SJCRH30 (cell line): ENCODE measurements at places on chromosomes 2 and 18. TPM values are rescaled to one million over a fixed set of nuclear protein-coding genes. Genes with fewer than 3 reads are reported as not detected.

RBMS1 gene
- total RNA-seq = 79.2 and 86.6 TPM in 2 replicates

- no peak for DNase-seq
These were observed 27.0 kb downstream of the FOSL2 start for GRCh38 chr2:28419443-28420270.

RGPD3 gene
- not detected in 2 replicates for total RNA-seq

GRCh38 chr2:26590980-26591618 is 50.1 kb downstream of the CIB4 start:
- DNase-seq = no peak

DNA sequence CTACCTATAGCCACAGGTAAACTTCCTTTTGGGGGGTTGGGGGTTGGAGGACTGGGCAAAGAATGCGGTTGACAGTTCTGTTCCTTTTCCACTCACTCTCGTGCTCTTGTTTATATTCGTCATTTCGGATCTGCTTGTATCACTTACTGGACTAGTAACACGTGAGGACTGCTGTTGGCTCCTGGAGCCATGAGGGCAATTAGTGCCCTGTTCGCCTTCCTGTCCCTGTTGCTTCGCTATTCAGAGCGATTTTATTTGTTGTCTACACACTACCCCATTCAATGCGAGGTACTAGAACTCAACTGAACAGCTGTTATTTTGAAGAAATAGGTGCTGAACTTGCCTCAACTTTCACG is 1.1 kb downstream of the KCNJ3 start:
- no peak for DNase-seq

- no peak for DNase-seq
These were observed 634.6 kb downstream of the ADCYAP1 start for GRCh38 chr18:1539276-1539675.

GRCh38 chr2:109377976-109378375 is 235.8 kb downstream of the SEPTIN10 start:
- DNase-seq = no peak

KCNE4 gene
- total RNA-seq = 0.02 TPM in 1 of 2 replicates, not detected in the other

- DNase-seq = no peak
These were observed 40.5 kb downstream of the SMAD4 start for GRCh38 chr18:51070545-51070944.

- DNase-seq = no peak
These were observed 8.5 kb upstream of the C2orf69 start for GRCh38 chr2:199902486-199903110.

- no peak for DNase-seq
These were observed 26.6 kb downstream of the CDKL4 start for GRCh38 chr2:39217192-39217550.

- DNase-seq = no peak
These were observed 2.1 kb downstream of the RNF149 start for GRCh38 chr2:101306410-101306809.

IL18R1 gene
- total RNA-seq = not detected in 2 replicates

NBEAL1 gene
- 8.9 and 11.6 TPM in 2 replicates for total RNA-seq

DNA sequence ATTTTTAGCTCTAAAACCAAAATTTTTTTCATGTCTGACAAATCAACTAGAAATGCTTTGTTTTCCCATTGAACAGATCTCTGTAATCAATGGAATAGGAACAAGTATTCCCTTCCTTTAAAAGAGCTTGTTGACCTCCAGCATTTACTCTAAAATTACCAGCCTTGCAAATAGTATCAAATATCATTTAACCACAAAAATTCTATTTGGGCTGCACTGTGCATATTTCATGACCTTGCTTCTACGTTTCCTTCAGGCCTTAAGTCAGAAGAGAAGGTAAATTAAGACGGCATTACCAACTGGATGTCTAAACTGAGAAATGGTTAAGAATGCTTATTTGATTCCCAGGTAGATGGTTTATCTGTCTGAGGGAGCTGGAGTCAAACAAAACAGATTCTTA is 33.3 kb upstream of the NRXN1 start:
- DNase-seq = no peak

ZNF521 gene
- 17.6 and 20.3 TPM in 2 replicates for total RNA-seq

COL4A4 gene
- not detected in 2 replicates for total RNA-seq
